ENCODE measurements at places on chromosomes 3 and 15. TPM values are rescaled to one million over a fixed set of nuclear protein-coding genes. Genes with fewer than 3 reads are reported as not detected.

The MME gene
- 422 TPM for total RNA-seq

The PLAAT1 gene
- not detected for total RNA-seq

The HRG gene
- total RNA-seq = not detected

The TEX55 gene
- not detected for total RNA-seq

The CADM2 gene
- total RNA-seq = 0.15 TPM

The FEZF2 gene
- total RNA-seq = not detected

The ALDH1A2 gene
- 2.3 TPM for total RNA-seq

The TERC gene
- 254 TPM for total RNA-seq

The CFAP20DC gene
- total RNA-seq = 6.8 TPM

The RARRES1 gene
- 232 TPM for total RNA-seq

The GPR160 gene
- total RNA-seq = 0.29 TPM

The PXYLP1 gene
- 9.1 TPM for total RNA-seq

The DZIP1L gene
- 34.2 TPM for total RNA-seq

The ALS2CL gene
- 0.87 TPM for total RNA-seq

The EHHADH gene
- total RNA-seq = 9.2 TPM

The MYD88 gene
- total RNA-seq = 14.9 TPM

The CYP1A2 gene
- not detected for total RNA-seq

The CLEC3B gene
- total RNA-seq = 12.1 TPM

The NUP210 gene
- under 0.01 TPM for total RNA-seq

The IQCF5 gene
- total RNA-seq = not detected

The CHRM5 gene
- under 0.01 TPM for total RNA-seq

The PODXL2 gene
- 1.0 TPM for total RNA-seq

The ZPLD1 gene
- total RNA-seq = not detected

The CCR9 gene
- total RNA-seq = not detected

The GPR15 gene
- total RNA-seq = not detected

The P2RY12 gene
- 0.29 TPM for total RNA-seq

The SPATA12 gene
- 0.15 TPM for total RNA-seq

The NMD3 gene
- 97.9 TPM for total RNA-seq

The RFTN1 gene
- 152 TPM for total RNA-seq

The BBS4 gene
- 30.4 TPM for total RNA-seq

The HES1 gene
- total RNA-seq = 2.0 TPM

The SRGAP3 gene
- 7.8 TPM for total RNA-seq

The EBLN2 gene
- total RNA-seq = 2.3 TPM

The FOXB1 gene
- total RNA-seq = not detected

The WDR49 gene
- total RNA-seq = 1.0 TPM

The RTP3 gene
- total RNA-seq = not detected

The STAB1 gene
- 1.6 TPM for total RNA-seq

The HIGD2B gene
- not detected for total RNA-seq

The CCDC54 gene
- not detected for total RNA-seq
